ENCODE measurements at places on chromosomes 11 and 22.
A peak's percentile ranks its signal among the peaks of the same experiment; 100 is the strongest.

DNA sequence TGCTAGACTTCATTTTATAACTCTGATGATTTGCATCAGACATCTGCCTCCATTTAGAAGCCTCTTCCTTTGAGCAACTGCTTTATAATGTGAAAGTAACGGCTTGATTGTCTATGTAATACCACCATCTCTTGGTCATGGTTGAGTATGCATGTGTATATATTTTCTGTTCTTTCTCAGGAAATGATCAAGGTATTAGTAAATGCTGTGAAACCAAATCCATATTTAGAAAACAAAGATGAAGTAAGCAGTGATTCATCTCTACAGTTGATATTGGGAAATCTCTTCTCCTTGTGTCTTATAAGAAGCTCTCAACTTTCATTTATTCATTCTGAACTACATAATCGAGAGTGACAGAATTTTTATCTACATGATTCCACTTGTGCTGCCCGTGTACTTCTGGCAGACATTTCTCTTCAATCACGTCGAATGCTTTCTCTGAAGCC, 104.6 kb upstream of the ANO3 start:
- DNase-seq = peak; percentile 25

DNA sequence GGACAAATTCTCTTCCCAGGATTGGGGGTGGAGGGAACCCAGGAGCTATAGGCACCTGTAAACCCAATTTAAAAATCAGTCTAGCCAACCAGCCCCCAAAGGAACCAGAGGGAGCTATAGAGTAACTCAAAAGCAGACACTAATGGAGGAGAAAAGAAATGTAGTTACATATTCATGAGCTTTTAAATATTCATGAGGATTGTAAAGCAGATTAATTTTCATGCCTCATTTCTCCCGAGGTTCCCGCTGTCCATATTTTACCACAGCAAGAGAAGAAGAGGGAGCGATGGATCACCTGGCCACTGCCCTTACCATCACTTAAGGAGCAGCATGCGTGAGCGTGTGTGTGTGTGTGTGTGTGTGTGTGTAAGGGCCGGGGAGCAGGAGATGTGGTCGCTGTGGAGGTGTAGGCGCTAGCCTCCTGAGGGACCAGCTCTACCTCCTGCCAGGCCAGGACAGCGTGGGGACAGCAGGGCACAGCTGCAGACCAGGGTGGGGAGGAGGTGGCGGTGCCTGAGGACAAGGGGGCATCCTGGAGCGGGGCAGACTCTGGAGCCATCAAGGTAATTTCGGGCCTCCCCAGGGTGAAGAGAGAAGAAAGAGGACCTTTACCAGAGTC, 100.7 kb upstream of the THY1 start:
- DNase-seq = no peak

- no peak for DNase-seq
Measured at GRCh38 chr22:22702237-22703202, 58.1 kb downstream of the GGTLC2 start.

DNA sequence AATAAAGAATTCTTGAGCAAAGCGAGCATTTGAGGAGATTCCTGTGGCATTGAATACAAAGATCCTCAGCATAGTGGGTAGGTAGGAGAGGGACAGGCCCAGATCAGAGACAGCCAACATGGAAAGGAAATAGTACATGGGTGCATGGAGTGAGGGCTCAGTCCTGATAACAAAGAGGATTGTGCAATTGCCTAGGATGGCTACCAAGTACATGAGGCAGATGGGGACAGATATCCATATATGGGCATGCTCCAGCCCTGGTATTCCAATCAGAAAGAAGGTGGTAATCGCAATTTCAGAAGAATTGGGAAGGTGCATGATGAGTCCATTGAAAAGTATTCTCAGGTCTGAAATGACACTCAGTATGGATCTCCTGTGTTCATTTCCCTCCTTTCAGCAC, 8.6 kb downstream of the OR51T1 start:
- no peak for DNase-seq

DNA sequence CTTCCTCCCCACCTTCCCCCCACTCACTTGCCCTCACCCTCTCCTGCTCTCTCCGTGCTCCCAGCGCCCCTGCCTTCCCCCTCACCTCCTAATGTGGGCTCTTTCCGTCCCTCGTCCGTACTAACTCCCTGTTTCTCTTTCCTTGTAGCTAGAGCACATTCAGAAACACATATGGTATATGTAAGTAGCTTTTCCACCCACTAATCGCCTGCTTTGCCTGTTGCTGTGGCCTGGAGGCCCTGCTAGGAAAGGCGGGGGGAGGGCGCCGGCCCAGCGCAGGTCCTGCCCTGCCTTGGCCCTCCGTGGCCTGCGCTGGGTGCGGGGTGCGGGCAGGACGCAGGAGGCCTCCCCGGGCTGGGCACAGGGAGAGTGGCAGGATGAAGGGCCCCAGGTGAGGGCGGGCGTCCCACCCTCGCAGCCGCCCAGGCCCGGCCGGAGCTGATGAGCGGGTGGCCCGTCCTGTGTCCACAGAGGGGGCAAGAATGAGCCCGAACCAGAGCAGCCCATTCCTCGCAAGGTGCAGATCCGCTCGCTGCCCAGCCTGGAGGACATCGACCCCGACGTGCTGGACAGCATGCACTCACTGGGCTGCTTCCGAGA, 41.7 kb downstream of the MOB2 start:
- DNase-seq = no peak

DNA sequence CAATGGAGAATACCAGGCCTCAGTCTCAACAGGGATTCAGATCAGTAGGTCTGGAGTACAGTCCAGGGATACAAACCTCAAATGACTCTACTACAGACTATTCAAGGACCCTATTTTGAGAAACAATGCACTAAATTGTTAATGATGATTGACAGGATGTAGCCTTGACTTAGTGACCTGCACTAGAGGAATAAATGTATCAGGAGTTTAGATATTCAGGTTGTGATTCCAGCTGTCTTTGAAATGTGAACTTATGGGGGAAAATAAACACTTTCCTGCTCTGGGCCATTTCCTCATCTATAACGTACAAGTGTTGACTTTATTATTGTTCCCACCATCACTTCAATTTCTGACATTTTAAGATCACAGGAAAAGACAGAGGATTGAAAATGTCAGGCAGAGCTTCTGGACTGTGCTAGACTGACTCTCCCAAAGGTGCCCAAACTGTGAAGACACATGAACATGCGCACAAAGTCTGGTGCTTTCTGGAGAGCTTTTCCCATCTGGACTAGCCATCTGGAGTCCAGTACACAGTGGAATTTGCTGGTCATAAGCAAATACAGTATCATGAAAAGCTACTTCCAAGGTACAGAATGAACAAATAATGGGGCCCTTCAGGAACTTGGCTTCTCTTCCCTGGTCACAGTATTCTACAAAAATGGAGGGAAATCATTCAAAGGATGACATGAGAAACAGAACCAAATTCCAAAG, 110.4 kb downstream of the USP35 start:
- DNase-seq = no peak

GRCh38 chr22:43535336-43535735, 123.5 kb downstream of the MPPED1 start:
- no peak for DNase-seq

DNA sequence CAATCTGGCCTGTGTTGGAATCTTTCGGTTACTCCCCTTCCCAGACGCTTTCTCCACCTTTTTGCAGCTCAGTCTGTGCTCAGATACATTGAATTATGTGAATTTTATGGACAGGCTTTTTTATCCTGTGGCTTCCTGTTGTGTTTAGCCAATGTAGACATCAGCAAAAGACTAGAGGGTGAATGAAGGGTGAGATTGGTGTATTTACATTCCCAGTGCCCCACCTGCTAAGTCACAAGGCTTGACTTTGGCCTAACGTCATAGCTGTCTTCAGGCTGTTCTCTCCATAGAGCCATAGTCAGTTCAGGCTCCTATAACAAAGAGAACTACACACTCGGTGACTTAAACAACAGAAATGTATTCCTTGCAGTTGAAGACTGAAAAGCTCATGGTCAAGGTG, 97.5 kb upstream of the FSHB start:
- no peak for DNase-seq

- no peak for DNase-seq
Measured at GRCh38 chr11:576811-577610, 741 bp downstream of the PHRF1 start.

DNA sequence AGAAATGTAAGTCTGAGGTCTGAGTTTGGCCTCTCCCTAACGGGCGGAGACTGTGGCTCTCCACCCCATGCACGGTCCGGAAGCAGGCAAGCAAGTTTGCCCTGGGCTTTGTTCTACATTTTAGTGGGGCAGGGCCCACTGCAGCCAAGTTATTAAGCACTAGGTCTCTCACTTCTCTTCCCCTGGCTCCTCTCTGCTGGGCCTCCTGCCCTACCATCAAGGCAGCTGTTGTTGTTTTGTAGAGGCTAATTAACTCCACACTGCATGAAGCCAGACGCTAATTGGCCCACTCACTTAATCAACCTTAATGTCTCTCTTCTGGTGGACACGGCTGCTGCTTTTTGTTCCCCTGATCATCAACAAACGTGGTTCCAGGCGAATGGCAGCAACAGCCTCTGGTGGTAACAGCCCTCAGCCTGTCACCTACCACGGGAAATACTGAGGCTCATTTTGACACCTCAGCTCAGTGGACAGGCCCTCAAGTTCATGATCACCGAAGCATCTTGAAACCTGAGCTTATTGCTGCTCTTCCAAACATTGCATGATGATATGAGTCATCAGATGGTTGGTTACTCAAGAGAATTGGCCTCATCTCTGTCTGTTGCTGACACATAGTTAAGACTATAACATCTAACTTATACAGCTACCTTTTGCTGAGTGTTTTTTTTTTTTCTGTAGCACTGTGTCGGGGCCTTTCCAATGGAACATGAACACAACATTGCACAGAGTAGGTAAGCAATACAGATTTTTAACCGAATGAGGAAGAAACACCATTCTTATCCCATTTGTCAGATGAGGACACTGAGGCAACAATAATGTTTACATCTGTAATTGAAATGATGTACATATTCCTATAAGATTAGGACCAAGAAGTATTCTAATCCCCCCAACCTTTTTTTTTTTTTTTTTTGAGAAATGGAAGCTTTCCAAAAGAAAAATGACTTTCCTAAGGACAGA, 20.8 kb upstream of the LMO2 start:
- peak; percentile 89 for DNase-seq

GRCh38 chr11:18697576-18697975, 1.0 kb upstream of the TMEM86A start:
- DNase-seq = peak; percentile 65

GRCh38 chr11:120400564-120401364, 64.6 kb downstream of the ARHGEF12 start:
- DNase-seq = peak; percentile 68

DNA sequence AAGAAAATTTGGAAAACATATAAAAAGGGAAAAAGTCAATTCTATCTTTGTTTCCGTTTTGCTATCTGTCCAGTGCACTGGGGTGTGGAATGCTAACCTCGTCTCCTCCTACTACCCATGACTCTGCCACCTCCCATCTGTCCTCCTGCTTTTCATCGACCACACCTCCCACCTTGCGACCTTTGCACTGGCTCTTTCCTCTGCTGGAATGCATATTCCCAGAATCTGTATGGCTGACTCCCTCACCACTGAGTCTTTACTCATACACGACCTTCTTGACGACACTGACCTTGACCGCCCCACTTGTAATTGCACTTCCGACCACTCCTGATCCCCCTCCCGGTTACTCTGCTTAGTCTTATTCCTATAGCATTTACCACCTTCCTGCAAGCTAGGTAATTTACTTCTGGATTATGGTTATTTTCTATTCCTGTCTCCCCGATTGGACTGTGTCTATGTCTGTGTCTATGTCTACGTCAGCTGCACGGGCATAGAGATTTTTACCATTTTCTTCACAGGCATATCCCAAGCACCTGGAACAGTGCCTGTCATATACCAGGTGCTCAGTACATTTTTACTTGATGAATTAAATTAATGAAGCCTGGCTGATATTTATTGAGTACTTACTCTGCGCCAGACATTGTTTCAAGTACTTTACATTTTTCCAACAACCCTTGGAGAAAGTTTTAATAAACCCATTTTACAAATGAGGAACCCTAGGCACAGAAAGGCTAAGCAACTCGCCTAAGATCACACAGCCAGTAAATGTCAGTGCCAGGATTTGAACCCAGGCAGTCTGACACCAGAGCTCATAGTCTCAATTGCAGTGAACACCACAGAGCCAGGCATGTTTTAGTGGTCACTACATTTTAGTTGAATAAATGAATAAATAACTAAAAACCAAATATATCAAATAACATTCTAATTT, 89.3 kb upstream of the SLC22A12 start:
- no peak for DNase-seq

DNA sequence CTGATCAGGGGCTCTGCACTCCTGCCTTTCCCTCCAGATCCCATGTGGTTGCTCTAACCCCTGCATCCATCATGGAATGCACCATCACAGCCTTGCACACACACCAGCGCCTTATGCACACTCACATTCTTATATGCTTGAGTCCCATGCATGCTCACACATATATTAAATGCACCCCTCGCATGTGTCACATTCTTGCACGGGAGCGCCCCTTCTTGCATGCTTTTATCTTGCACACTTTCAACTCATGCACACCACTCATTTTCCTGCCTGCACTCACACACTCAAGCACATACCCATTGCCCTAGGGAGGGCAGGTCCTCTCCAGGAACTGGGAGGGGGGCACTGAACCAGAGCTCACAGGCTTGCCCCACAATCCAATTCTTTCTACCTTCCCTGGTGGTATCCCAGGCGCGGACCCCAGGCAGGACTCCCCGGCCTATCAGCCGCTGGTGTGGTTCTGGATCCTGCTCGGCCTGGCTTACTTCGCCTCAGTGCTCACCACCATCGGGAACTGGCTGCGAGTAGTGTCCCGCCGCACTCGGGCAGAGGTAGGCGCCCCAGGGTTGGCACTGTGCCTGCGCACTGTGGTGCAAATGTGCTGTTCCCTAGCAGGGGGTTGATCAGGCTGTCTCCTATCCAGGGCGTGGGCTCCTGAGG, 2.3 kb upstream of the CATSPERZ start:
- DNase-seq = no peak

GRCh38 chr11:104164028-104164520, at the start of gene PDGFD:
Gene PDGFD, minus strand, starts transcription at chr11:104164147.
- DNase-seq = peak; percentile 42

DNA sequence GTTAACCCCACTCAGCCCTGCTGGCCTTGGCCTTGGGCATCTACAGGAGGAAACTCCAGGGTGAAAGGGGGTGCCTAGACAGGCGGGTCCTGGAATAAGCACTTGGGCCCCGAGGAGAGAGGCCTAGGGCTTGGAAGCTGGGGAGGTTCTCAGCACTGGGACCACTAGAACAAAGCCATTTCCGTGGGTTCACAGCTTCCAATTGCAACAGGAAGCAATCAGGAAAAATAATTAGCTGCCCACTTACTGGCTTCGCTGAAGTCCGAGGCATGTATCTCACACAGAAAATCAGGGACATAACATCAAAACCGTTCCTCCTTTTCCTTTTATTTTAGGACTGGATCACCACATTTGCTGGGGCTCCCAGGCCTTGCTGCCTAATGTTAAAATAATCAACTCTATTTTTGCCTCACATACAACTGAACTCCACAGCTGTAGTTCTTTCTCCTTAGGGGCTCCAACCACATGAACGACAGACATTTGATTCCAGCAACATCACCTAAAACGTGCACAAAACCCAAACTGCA, 161.1 kb upstream of the GRK3 start:
- no peak for DNase-seq

Measured in suppressor macrophage treated with lipopolysaccharide for 4 hours (primary cell).